ENCODE measurements at places on chromosomes 3 and 15.

DNA sequence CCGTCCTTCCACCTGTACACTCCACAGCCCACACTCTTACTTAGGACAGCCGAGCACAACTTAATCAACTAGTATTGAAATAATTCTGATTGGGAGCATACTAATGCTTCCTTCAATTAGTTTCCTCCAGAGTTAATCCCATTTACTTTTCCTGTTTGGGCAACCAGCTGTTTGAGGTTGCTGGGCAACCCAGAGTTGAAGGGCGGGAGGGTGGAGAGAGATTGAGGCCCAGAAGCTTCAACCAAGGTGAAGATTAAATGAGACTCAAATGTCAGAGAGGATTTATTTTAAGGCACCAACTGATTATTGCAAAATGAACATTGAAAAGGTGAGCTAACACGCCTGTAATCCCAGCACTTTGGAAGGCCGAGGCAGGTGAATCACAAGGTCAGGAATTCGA, 428.5 kb upstream of the SEMA6D start:
- DNase-seq, result no peak

DNA sequence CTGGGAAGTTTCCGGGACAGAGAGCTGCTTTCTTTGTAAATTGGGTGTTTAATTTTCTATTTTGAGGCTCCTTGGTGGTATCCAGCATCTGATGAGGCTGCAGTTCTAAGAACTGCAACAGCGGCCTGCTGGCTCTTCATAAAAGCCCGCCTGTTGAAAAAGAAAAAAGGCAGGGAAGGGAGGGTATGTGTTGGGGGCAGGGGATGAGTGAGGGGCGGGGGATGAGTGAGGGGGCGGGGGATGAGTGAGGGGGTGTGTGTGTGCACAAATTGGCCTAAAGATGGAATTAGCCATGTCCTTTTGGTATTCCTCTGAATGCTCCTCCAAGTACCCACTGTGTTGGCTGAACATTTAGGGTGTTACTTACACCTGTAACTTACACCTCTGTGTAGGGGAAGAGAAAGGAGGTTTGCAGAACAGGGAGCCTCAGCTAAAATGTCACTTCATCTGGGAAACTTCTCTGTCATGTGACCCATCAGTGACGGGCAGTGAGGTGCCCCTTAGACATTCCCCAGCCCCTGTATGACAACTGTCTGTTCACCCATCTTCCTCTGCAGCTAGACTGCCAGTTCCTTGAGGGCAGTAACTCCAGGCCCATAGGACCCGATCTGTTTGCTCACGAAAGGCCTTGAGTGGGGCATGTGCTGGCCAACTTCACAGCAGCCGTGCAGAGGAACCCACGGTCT, 57.6 kb downstream of the LRIG1 start:
- DNase-seq, result no peak

DNA sequence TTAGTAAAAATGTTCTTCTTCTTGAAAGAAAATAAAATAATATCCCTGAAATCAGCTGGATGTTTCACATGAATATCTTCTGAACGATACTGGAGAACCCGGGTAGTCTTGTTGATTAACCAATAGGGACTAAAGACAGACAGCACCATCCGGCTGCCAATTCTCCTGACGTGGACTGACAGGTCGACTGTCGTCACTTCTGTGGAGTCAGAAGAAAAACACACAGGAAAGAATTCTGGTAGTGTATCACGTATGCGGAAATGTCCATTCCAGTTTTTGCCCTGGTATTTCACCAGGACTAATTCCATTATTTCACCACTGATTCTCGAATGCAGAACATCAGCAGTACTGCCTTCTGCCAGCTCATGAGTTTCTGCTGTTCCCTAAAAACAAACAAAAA, 144.6 kb downstream of the VPS13C start:
- DNase-seq, result no peak

DNA sequence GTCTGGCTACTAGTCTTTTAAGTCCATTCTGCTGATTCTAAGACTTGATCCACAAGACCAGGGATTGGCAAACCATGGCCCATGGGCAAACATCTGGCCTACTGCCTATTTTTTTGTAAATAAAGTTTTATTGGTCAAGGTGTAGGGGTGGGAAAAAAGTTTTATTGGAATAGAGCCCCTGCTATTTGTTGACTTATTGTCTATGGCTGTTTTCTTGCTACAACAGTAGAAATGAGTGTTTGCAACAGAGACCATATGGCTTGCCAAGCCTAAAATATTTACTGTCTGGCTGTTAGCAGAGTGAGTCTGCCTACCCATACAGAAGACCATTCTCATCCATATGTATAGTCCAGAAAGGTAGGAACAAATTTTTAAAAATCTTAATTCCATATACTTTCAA, 106.4 kb downstream of the PTPRG start:
- DNase-seq, result no peak

DNA sequence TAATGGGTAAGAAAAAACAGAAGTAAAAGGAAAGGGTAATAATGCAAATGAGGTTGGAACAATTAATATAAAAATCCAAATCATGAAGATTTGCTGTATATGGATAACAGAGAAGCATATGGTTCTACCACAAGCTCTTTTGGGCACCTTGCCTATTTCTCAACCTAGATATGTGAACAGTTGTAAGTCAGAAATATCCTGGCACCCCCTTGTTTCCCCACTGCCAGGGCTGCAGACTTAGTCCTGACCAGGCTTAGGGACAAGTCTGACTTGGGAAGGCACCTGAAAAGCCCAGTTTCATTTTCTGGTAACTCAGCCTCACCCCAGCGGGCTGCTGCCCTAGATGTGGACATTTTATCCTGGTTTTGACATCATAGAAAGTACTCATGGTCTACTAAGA, 183.2 kb upstream of the STAC start:
- DNase-seq, result no peak

DNA sequence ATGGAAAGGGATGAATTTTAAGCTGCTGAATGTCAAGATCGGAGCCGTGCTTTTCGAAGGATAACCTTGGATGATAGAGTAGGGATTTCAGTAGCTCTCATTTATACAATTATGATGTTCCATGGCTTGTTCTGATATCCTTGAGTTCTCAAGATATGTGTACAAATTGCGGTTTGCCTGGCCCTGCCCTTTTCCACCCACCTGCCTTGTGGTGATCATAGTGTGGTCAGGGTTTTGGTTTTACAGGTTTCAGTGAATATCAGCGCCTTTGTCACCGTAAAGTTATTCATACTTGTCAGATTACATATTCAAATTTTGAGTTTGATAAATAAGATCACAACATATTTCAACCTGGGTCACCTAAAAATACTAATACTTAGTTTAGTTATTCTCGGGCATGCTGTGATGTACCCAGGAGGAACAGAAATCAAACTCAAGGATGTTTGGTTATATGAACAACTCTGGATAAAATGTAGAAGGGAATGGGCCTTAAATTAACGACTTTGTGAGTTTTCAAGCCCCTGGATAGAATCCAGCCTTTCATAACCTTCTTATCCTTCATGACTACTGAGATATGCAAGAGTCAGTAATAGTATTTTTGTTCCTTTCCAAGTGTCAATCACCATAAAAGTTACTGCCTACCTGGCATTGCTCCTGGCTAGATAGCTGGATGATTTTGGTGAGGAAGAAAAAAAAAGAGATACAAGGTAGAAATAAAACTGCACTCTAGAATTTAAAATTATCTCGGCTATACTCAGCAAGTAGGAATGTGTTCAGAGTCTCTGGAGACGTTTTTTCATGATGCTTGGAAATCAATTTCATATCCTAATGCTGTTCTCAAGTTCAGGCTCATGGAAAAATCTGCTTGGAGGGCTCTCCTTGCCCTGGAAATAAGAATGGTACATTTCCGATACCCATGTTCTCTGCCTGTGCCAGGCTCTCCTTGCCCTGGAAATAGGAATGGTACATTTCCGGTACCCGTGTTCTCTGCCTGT, 209.2 kb upstream of the TPRG1 start:
- DNase-seq, result no peak

All from GM13976 (cell line).